Activated CD8-positive, alpha-beta memory T cell treated with anti-CD3 and anti-CD28 coated beads, Interleukin-2, amount 50 U/mL, for 4 hours (primary cell): ENCODE measurements at places on chromosomes 3 and 15.

DNA sequence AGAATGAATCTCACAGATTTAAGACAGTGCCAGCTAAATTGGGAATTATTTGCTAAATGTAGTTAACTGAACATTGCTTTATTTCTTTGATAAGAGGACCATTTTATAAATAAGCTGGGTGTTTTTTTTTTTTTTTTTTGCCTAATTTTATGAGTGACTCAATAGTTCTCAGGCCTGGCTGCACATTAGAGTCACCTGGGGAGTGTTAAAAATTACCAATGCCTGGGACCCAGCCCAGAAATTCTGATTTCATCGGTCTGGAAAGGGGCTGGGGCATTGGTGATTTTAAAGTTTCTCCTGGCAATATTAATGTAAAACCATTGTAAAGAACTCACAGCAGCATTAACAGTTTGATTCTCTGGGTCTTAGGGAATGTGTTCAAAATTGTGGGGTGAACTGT is 51.2 kb upstream of the PHLDB2 start:
- no peak for DNase-seq

DNA sequence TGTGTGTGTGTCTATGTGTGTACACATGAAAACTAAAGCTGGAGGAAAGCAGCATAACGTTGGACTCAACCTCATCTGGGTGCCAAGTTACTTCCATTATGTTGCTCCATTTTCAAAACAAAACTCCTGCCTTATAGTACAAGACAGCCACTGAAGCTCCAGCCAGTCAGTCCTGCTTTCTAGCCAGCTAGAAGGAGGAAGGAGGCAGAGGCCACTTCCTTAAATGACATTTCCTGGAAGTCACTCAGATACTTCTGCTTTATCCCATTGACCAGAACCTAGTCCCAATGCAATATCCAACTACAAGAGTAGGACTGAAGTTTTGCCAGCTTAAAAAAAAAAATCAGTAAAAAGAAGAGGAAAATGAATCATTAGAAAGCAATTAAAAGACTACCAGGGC is 31.7 kb downstream of the CADPS start:
- no peak for DNase-seq

- no peak for DNase-seq
Measured at GRCh38 chr3:99741588-99741987, 76.1 kb upstream of the CMSS1 start.

- no peak for DNase-seq
Measured at GRCh38 chr3:40208251-40208650, 101.3 kb upstream of the EIF1B start.

DNA sequence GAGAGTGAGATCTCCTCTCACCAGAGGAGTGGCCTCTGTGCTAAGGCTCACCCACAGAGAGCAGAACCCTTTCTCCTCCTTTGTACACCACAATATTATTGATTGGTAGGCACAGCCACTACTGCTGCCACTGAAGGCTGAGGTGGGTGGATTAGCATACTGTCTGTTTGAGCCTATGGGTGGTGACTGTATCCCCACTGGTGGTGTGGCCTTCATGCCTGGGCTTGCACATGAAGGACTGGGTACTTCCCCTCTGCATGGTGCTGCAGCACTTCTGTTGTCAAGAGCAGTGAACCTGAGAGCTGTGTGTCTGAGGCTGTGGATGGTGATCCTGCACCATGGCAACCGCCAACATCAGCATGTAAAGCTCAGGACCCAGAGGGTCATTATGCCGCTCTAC is 35.7 kb upstream of the NECTIN3 start:
- no peak for DNase-seq

DNA sequence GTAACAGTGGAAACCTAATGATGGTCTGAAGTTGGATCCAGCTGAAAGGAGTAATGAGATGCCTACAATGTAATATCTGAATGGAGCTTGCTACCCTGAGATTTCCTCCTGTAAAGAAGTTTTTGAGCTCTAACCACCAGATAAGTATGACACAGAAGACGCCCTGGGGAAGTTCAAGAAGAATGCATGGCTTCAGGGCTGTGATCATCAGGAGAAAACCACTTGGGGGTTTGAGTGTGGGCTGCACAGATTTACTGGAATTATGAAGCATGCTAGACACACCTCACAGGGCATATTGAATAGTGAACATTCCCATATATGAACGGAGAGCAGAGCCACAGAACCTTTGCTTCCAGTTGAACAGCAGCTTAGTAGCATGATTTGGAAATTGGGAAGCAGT is 10.6 kb upstream of the CCDC80 start:
- DNase-seq, result no peak

- no peak for DNase-seq
Measured at GRCh38 chr3:179732661-179733348, 80.0 kb downstream of the USP13 start.

DNA sequence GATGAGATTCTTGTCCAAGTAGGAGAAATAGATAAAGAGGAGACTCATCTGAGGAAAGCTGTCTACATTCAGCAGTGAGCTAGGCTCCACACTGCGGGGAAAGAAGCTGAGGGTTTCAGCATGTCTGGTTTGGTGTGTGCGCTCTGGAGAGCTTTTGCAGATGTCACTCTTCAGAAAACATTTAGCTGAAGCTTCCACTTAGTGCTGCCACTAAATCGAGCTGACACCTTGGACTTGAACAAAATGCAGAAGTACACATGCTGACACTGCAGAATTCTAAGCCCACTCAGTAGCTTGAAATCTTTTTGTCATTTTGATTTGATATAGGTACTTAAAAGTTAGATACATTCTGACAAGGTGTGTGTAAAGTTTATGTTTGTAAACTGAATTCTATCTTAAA is 32.3 kb upstream of the CRTC3 start:
- DNase-seq, result no peak

DNA sequence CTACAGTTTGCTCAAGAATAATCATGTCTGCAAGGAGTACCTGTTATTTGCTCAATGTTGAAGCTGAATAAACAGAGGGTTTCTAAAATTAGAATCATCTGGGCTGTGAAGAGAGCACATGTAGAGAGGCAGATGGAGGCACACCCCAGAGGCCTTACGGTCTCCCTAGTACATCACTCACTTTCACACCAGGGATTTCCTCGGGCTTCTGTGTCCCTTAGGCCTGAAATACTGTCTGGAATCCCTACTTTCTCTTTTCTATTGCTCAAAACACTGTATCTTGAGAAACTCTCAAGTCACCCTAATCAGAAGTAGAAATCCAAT is 473.7 kb upstream of the ROBO2 start:
- DNase-seq, result no peak

DNA sequence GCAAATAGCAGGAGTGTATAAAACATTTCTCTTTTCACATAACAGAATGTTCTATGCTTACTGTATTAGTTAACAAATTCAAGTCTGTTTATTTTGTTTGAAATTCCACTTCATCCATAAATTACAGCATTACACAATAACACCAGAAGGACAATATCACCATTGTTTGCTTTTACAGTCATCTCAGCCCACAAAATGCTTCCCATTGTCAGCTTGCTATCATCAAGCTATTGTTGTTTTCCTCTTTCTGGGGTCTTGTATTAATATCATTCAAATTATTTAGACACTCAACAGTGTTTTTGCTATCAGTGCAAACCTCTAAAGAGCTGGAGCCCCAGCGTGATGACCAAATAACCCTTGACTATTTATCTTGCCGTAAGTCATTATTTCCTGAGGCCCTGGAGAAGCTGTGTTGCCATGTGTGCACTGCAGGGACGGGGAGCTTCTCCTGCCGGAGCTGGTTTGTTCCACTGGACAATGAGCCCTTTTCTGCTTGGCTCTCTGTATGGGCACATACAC is 1.1 kb downstream of the SAMMSON start:
- DNase-seq, result no peak
